ENCODE measurements at places on chromosomes 11 and 22. TPM values are rescaled to one million over a fixed set of nuclear protein-coding genes. Genes with fewer than 3 reads are reported as not detected.

- no peak for DNase-seq
Observed at GRCh38 chr11:114416441-114416961, 16.0 kb downstream of the RBM7 start.

GRCh38 chr11:126491092-126491491 lies 135.6 kb downstream of the ST3GAL4 start:
- no peak for DNase-seq

DNAJB13 gene
- total RNA-seq: 0.57 TPM

- no peak for DNase-seq
Observed at GRCh38 chr11:100340466-100341319, 346.4 kb upstream of the ARHGAP42 start.

DNA sequence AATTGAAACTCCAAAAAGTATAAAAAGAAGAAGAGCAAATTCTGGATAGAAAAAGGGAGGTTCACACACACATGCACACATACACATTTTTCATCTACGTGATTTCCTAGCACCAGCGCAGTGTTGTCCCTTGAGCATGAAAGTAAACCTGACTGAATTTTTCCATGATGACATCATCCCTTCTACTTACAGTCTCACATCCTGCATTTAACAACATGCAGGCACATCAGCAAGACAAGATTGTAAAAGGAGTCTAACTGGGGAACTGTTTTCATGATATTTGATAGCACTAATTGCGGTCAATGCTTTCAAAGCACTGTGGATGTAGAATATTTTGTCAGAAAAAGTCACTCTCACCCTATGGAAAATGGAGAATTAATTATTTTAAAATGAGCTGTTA lies 36.6 kb downstream of the GAS2 start:
- DNase-seq: peak; percentile 44

DNA sequence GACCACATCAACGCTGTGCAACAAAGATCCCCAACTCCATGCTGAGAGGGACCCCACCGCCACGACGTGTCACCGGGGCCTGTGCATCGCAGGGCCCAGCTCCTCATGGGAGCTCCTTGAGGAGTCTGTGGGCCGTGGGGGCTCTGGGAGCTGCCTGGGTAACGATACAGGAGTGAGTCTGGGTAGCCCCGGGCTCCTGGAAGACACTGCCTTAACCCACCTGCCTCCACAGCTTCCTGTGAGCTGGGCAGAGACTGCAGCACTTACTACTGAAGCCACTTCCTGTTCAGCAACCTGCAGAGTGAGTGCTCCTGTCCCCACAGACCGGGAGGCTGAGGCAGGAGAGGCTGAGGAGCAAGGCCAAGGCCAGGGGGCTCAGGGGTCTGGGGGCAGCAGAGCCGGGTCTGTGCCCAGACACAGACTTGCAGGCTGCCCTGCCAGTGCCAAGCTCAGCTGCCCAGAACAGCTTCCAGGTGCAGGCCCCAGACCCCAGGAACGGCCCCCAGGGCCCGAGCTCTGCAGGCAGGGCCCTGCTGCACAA lies 226.7 kb downstream of the BRD1 start:
- no peak for DNase-seq

Measured in activated CD4-positive, alpha-beta T cell treated with anti-CD3 and anti-CD28 coated beads for 36 hours (primary cell).